T-helper 2 cell treated with Interferon-gamma antibody and Interleukin-4, amounts not matched to agents 5 μg/mL and 100 μg/mL, for 36 hours (primary cell): ENCODE measurements at places on chromosomes 13 and 19.

DNA sequence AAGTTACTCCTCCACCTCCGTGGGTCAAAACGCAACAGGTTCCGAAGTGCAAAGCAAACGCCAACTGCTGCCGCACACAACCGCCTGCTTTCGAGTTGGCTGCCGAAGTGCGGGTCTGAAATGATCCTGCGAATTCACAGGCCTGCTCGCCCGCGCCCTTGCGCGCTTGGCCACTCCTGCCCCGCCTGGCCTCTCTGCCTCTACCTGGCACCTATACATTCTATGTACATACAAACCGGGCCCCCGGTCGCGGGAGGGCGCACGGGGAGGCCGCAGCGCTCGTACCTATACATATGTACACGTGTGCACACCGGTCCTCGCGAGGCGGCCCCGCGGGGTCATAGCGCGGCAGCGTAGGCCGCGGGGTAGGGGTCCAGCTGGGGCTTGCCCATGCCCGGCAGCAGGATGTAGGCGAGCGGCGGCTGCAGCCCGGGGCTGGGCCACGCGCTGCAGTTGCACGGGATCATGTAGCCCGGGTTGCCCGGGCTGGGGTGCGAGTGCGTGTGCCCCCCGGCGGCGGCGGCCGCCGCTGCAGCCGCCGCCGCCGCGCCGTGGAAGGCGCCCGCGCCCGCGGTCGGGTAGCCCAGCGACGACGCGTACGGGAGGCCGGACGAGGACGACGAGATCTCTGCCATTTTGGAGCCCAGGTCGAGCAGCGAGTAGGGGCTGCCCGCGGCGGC, 1.3 kb downstream of the SOX21 start:
- peaks cover 3% of the 10 kb centered on the region for H3K36me3 ChIP-seq
- H3K27me3 ChIP-seq: peaks cover 78% of the 10 kb centered on the region
- peaks cover 8% of the 10 kb centered on the region for H3K4me1 ChIP-seq
- no peak overlapping the region for H3K27ac ChIP-seq
- peak overlapping the region; percentile 55 for H3K4me3 ChIP-seq

GRCh38 chr19:3707868-3708206, 347 bp upstream of the TJP3 start:
- no peak for DNase-seq
- no peaks in the 10 kb centered on the region for H3K36me3 ChIP-seq
- H3K4me3 ChIP-seq: no peak overlapping the region
- peaks cover 11% of the 10 kb centered on the region for H3K27me3 ChIP-seq

- peaks cover 43% of the 10 kb centered on the region for H3K4me1 ChIP-seq
- no peak for DNase-seq
- H3K36me3 ChIP-seq: peaks cover 73% of the 10 kb centered on the region
- no peaks in the 10 kb centered on the region for H3K27me3 ChIP-seq
- H3K4me3 ChIP-seq: no peak overlapping the region
Observed at GRCh38 chr19:34228347-34228746, 26.0 kb upstream of the GARRE1 start.

DNA sequence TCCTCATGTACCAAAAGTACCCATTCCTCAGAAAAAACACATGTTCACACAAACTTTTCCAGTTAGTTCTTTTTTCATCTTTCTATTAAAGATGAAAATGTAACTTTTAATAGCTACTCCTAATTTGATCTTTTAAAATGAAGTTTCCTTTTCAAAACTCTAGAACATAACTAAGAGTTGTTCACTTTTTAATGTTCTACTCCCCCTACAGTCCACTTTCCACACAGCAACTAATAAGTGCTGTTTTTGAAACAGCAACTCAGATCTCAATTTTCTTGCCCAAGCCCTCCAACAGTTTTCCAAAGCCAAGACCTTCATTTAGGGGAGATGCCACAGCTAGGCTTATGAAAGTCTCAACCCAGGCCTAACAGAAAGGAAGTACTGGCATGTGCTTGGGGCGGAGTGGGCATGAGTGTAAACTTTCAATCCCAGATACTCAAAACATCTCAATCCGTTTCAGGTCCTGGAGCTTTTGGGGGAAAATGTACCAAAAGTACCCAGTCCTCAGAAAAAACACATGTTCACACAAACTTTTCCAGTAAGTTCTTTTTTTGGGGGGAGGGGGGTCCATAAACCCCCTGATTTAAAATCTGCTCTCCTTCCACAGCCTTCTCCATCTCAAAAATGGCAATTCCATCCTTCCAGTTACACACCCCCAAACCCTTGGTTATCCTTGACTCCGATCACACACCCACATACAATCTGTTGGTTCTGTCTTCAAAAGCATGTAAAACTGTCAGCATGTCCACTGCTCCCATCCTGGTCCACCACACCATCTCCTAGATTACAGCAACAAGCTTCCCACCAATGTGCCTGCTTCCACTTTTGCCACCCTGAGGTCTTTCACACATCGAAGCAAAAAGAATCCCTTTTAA, 2.0 kb downstream of the FBL start:
- H3K27me3 ChIP-seq: no peaks in the 10 kb centered on the region
- peak overlapping the region; percentile 92 for H3K4me3 ChIP-seq
- no peak for DNase-seq
- H3K4me1 ChIP-seq: peaks cover 35% of the 10 kb centered on the region

- no peak overlapping the region for H3K4me3 ChIP-seq
- peaks cover 30% of the 10 kb centered on the region for H3K4me1 ChIP-seq
- peaks cover 10% of the 10 kb centered on the region for H3K36me3 ChIP-seq
- no peak for DNase-seq
- no peaks in the 10 kb centered on the region for H3K27me3 ChIP-seq
- H3K27ac ChIP-seq: no peak overlapping the region
Observed at GRCh38 chr19:6273701-6274601, 5.8 kb downstream of the MLLT1 start.

DNA sequence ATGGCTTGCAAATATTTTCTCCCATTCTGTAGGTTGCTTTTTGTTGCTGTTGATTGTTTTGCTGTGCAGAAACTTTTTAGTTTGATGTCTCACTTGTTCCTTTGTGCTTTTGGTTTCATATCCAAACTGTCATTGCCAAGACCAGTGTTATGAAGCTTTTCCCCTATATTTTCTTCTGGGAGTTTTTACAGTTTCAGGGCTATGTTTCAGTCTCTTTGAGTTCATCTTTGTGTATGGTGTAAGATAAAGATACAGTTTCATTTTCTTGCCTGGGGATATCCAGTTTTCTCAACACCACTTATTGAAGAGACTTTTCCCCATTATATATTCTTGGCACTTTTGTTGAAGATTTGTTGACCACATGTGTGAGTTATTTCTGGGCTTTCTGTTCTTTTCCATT, 139.9 kb downstream of the MRPL57 start:
- H3K4me1 ChIP-seq: peaks cover 7% of the 10 kb centered on the region
- DNase-seq: no peak
- no peak overlapping the region for H3K27ac ChIP-seq
- H3K27me3 ChIP-seq: no peaks in the 10 kb centered on the region

DNA sequence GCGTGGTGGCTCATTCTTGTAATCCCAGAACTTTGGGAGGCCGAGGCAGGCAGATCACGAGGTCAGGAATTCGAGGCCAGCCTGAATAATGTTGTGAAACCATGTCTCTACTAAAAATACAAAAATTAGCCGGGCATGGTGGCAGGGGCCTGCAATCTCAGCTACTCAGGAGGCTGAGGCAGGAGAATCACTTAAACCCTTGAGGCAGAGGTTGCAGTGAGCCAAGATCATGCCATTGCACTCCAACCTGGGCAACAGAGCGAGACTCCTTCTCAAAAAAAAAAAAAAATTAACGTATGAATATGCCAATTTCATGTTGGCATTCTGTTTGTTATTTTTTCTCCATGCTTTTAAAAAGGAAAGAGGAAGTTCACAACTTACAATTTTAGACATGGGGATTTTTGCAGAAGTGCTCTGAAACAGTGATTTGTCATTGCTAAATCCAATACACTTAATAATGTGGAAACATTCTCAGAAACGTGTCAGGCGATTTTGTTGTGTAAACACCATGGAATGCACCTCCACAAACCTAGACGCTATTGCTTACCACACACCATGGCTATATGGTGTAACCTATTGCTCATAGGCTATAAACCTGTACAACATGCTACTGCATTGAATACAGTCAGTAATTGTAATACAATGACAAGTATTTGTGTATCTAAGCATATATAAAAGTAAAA, 115.9 kb upstream of the PCDH20 start:
- no peak overlapping the region for H3K4me3 ChIP-seq
- H3K27me3 ChIP-seq: no peaks in the 10 kb centered on the region
- no peaks in the 10 kb centered on the region for H3K36me3 ChIP-seq

DNA sequence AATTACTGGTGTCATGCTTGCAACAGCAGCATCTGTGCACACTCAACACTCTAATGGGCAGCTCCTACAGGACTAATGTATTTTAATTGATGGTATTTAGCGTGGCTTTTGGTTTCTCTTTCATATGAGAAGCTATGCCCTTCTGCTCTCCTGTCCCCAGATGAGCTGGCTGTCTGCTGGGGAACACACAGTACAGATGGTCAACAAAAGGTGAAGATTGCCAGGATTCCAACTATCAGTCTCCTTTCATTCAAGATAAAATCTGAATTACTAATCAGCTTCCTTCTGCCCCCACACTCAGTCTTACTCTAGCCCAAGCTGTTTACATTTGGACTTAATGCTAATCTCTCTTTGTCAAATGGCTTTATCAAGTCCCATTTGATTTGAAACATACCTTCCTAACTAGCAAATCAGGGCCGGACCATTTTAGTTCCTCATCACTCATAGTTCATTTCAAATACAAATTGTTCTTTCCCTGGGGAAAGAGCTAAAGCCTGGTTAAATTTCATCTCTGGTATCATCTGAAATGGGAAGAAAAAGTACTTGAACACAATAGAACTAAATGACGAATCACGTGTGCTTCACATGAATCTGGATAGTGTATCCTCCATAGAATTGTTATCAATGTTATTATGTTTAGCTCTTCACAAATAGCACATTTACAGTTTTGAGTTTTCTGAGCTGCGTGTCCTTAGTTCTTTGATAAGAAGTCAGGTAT, 988.0 kb downstream of the PCDH17 start:
- no peaks in the 10 kb centered on the region for H3K4me1 ChIP-seq
- H3K27ac ChIP-seq: no peak overlapping the region
- no peak for DNase-seq
- H3K36me3 ChIP-seq: no peaks in the 10 kb centered on the region
- H3K4me3 ChIP-seq: no peak overlapping the region

GRCh38 chr19:13281567-13282291, 131.5 kb downstream of the IER2 start:
- no peak overlapping the region for H3K27ac ChIP-seq
- no peak overlapping the region for H3K4me3 ChIP-seq
- H3K36me3 ChIP-seq: no peaks in the 10 kb centered on the region

GRCh38 chr19:4443966-4444764, 13.4 kb downstream of the UBXN6 start:
- H3K4me1 ChIP-seq: no peaks in the 10 kb centered on the region
- H3K4me3 ChIP-seq: no peak overlapping the region
- H3K27me3 ChIP-seq: no peaks in the 10 kb centered on the region
- no peak overlapping the region for H3K27ac ChIP-seq
